ENCODE measurements at places on chromosomes 1 and 21. TPM values are rescaled to one million over a fixed set of nuclear protein-coding genes. Genes with fewer than 3 reads are reported as not detected.

Gene MNDA
- not detected for total RNA-seq

Gene TEX50
- total RNA-seq, result not detected

Gene TEDDM1
- total RNA-seq, result not detected

Gene RBBP4
- 96.4 TPM for total RNA-seq

Gene ZNF695
- 2.0 TPM for total RNA-seq

Gene IL12RB2
- total RNA-seq, result not detected

Gene CA14
- not detected for total RNA-seq

Gene BSND
- not detected for total RNA-seq

Gene PLPPR5
- total RNA-seq, result not detected

Gene MX1
- 2.4 TPM for total RNA-seq

Gene CYYR1
- 0.11 TPM for total RNA-seq
